ENCODE measurements at places on chromosomes 11 and 22. TPM values are rescaled to one million over a fixed set of nuclear protein-coding genes. Genes with fewer than 3 reads are reported as not detected.

GRCh38 chr22:28395920-28396753 is 283.5 kb downstream of the TTC28 start:
- DNase-seq, result peak; percentile 10

CRY2 gene
- 12.3 TPM for total RNA-seq

- DNase-seq, result no peak
Observed at GRCh38 chr11:22317656-22318055, 20.5 kb upstream of the SLC17A6 start.

- DNase-seq, result no peak
Observed at GRCh38 chr11:18320617-18321016, 1.3 kb downstream of the HPS5 start.

TANGO2 gene
- total RNA-seq, result 15.7 TPM

OR10G4 gene
- total RNA-seq, result not detected
